Activated naive CD4-positive, alpha-beta T cell (primary cell): ENCODE measurements at places on chromosomes 3 and 15.

DNA sequence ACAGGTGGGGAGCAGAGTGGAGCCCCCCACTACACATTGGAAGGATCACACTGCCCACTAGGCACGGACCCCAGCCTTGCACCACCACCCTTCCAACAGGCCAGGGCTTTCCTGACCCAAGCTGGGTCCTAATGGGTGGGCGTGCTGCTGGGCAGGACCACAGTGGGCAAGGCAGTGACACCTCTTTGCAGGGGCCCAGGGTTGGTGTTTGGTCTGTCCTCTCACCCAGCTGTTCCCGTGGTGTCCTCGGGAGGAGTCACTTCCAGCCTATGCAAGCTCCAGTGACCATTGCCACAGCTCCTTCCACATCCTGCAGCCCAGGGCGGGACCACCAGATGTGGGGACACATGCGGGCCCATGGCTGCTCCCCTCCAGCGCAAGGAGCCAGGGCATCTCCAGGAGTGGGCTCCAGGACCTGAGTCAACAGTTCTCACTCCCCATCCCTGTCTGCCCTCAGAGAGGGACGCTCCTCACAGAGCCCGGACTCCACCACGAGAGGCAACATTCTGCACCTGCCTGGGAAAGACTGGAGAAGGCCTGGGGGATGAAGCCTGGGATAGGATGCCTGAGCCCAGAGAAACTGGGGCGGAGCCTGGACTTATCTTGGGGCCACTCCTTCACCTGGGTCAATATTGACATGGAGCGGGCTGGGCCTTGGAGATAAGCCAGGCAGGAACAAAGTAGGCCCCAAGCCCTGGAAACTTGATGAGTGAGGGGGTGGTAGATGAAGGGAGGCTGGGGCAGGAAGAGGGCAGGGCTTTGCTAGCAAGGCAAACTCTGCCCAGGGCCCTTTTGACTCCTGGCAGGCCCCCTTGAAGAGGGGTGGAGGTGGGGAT lies 3.9 kb upstream of the VILL start:
- no peak for DNase-seq

GRCh38 chr15:29860872-29861271 lies 38.6 kb upstream of the TJP1 start:
- no peak for DNase-seq

DNA sequence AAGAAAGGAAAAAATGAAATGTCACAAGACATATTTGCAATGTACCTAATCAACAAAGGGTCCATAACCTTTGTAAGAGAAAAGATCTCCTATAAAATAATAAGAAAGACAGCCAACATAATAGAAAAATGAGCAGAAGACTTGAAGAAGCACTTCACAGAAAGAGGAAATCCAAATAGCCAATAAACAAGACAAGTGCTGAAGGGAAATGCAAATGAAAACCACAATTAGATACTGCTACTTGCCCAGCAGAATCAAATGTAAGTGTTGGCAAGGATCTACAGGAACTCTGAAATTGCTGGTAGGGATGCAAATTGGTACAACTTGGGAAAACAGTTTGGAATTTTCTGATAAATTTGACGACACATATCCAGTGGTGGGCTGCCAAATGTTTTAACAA lies 15.1 kb upstream of the TOPAZ1 start:
- no peak for DNase-seq

DNA sequence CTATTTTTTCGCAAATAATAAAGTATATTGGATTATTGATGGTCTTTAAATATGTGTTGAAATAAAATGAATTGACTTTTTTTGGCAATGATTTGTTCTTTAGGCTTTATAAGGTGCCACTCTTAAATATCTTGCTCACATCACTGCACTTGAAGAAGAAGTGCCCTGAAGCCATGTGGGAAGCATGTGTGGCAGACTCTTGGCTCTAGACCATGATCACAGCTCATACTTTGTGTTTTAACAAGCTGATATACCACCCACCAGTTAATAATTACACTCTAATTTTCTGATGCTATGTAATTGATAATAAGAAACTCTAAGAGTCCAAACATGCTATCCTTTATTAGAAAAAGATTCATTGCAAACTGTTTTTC lies 52.1 kb upstream of the TGFBR2 start:
- no peak for DNase-seq

DNA sequence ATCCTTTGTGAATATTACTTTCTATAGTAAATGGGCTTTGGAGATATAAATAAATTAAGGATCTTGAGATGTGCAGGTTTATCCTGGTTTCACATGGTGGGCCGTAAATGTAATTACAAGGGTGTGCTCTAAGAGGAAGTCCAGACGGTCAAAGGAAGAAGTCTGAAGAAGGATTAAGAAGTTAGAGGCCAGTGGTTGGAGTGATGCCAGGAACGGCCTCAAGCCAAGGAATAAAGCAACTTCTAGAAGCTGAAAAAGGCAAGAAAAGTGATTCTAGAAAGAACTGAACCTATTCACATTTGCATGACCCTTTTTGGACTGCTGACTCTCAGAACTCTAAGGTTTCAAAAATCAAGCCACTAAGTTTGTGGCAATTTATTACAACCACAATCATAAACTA lies 981.3 kb upstream of the ALCAM start:
- no peak for DNase-seq

GRCh38 chr3:8204853-8205650 lies 296.6 kb upstream of the LMCD1 start:
- DNase-seq, result no peak

GRCh38 chr3:55611121-55611520 lies 124.0 kb upstream of the WNT5A start:
- DNase-seq, result no peak

DNA sequence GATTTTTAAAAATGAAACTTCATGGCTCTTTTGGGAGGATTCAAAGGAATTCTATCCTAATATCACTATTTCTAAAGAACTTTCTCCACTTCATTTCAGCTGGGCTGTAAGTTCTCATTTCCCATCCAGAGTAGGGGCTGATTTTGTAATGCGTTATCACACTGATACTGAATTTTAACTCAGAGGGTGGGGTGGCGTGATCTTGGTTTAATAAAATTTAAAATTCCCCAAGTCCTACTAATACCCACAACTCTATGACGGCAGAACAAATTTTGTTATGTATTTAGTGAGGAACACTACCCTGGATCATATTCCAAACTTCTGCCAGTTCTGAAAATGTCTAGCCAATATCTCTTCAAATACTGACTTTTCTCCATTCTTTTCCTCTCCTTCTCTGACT lies 92.7 kb downstream of the ASB7 start:
- no peak for DNase-seq

DNA sequence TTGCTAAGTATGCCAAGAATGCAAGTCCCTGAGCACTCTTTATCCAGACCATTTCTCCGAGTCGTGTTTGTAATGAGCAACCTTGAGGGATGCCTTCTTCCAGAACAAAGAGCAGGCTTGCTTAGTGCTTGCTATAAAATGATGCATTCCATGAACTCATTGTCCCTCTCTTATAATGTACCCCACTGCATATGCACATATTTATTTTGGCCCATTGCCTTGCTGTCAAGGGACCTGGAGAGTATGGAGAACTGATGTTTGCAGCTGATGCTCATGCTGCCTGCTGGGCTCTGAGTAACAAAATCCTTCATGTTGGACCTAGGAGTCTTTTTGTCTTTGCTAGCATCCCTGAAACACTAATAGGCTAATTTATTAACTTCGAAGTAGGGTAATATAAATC lies 97.8 kb upstream of the AADACL2 start:
- no peak for DNase-seq
